ENCODE measurements at places on chromosomes 7 and 10.
A peak's percentile ranks its signal among the peaks of the same experiment; 100 is the strongest.

DNA sequence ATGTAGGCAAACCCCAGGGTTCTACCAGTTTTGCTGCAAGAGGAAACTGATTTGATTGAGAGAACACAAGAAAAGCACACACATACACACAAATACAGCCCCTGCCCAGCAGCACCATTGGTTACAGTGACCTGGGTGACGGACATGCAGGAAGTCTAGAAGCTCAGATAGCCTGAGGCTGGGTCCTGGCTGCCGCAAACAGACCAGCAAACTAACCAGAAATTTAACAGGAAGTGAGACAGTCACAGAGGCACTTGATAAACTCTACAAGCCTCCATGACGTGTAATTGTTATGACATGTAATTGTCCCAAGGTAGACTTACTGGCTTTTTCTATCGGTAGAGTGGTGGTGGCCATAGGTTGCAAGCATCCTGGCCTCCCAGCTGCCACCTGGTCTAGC lies 58.9 kb downstream of the PRKAR2B start:
- no peak for DNase-seq

DNA sequence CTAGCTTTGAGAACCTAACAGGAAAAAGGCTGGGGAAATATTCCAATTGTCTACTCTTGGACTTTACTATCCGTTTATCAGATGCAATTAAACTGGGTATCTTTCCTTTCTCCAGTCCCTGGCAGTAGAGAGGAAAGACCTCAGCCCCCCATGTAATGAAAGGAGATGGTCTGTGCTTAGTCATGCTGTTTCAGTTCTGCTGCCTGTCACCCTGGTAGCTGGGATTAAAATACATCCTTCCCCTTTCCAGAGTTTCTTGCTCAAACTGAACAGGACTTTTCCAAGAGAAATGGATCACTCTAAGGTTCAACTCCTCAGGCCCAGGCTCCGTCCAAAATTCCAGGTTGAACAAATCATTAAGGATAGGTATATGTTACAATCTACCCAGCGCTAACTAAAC lies 202.9 kb downstream of the PTEN start:
- DNase-seq: no peak

- no peak for DNase-seq
Observed at GRCh38 chr7:32144676-32145075, 74.5 kb upstream of the PDE1C start.

- DNase-seq: no peak
Observed at GRCh38 chr7:126667742-126668366, 584.9 kb downstream of the GRM8 start.

DNA sequence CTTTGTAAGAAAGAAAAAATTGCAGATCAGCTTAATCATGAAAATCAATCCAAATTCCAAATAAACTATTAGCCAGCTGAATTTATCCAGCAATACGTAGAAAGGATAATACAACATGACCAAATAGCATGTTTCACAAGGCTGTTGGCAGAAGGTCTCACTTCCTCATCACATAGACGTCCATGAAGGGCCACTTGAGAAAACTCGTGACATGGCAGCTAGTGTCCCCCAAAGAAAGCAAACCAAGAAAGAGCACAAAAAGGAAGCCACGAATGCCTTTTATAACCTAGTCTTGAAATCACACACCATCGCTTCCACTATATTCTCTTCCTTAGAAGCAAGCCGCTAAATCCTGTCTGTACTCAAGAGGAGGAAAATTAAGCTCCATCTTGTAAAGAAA lies 105.6 kb upstream of the NRBF2 start:
- no peak for DNase-seq

- DNase-seq: peak; percentile 10
Observed at GRCh38 chr10:103772096-103772845, 83.1 kb downstream of the SH3PXD2A start.

- DNase-seq: no peak
Observed at GRCh38 chr10:132345345-132345744, 13.4 kb downstream of the LRRC27 start.

- DNase-seq: no peak
Observed at GRCh38 chr10:72653383-72654096, 27.7 kb upstream of the MICU1 start.

- DNase-seq: no peak
Observed at GRCh38 chr7:102208826-102209225, 77.8 kb upstream of the SH2B2 start.

- no peak for DNase-seq
Observed at GRCh38 chr10:76257816-76258215, 826.4 kb downstream of the LRMDA start.

DNA sequence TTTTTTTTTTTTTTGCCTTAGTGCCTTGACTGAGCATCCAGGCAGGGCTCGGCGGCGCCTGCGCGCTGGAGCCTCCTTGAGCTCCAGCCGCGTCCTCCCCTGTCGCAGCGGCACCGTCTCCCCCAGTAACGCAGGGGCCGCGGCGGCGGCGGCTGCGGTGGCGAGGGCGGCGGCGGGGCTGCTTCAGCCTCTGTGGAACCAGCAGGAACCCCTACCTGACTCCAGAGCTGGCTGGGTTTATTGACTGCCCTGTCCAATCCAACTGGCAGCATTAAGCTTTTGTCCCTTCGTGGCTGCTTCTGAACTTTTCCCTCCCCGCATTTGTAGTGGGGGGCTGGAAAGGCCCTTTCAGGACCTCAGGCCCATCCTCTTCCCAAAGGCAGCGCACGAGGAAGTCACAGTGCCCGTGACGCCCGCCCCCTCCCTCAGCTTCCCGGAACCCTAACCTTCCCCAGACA lies at the start of gene GPR85:
TSS of gene GPR85 (minus strand) at position 397 of the 458 bp plus-strand sequence. CDS start 2,106 bp downstream, outside the sequence.
- DNase-seq: no peak

GRCh38 chr7:39644170-39644569 lies 20.8 kb downstream of the RALA start:
- no peak for DNase-seq

DNA sequence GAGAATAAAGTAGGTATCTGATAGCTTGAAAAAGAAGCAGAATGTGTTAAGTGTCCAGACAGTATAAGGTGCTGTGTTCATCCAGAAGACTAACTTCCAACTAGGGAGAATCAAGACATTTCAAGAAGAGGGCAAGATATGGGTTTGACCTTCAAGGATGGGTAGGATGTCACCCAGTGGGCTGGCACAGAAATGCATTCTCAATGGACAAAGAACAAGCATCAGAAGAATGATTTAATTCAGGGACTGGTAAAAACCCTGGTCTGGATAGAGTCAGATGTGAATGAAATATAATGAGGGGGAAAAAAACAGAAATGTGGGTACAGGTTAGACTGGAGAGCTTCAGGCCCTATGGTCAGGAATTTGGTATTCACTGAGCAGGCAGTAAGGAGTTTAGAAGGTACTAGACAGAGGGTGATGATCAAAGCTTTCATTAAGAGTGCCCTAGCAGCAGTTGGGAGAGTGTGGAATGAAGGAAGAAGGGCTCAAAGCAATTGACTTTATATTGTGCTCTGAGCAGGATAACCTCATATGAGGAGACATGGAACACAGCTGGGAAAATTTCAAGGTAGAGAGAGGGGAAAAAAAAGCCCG lies 180.7 kb upstream of the ANK3 start:
- DNase-seq: no peak

GRCh38 chr10:18737841-18738240 lies 78.6 kb downstream of the ARL5B start:
- no peak for DNase-seq

GRCh38 chr7:13024121-13024674 lies 336.8 kb downstream of the ARL4A start:
- DNase-seq: no peak

- no peak for DNase-seq
Observed at GRCh38 chr7:137798073-137798763, 48.6 kb downstream of the DGKI start.

DNA sequence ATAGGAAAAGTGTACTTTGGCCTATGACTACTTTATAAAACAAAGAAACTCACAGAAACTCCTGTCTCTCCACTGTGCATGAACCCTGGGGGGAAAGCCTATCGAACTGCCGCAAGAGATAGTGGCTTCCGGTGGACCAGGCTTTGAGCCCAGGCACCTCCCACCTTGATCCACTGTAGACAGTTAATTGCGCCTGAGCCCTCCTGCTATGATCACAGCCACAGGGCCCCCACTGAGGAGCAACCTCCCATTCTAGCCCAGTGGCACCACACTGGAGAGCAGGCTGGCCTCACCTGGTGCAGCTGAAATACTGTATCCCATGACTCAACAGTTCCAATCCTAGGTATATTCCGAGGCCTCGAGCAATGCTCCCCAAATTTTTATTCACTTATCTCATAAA lies 98.8 kb downstream of the COBL start:
- no peak for DNase-seq

DNA sequence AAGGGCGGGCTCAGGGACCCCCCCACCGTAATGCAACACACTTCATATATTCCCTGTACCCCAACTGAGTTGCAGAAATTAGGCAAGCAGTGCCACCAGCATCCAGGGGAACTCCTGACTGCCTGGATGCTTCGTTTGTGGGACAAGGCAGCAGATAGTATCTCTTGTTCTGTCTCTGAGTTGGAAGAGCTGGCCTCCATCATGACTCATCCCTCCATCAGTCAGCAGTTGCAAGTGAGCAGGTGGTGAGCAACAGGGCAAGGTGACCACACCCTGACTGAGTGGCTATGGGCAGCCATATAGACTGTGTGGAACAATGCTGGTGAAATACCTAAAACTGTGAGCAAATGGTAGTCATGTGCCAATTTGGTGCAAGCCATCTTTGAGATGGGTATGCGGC lies 22.8 kb upstream of the ADAMTS14 start:
- DNase-seq: no peak

DNA sequence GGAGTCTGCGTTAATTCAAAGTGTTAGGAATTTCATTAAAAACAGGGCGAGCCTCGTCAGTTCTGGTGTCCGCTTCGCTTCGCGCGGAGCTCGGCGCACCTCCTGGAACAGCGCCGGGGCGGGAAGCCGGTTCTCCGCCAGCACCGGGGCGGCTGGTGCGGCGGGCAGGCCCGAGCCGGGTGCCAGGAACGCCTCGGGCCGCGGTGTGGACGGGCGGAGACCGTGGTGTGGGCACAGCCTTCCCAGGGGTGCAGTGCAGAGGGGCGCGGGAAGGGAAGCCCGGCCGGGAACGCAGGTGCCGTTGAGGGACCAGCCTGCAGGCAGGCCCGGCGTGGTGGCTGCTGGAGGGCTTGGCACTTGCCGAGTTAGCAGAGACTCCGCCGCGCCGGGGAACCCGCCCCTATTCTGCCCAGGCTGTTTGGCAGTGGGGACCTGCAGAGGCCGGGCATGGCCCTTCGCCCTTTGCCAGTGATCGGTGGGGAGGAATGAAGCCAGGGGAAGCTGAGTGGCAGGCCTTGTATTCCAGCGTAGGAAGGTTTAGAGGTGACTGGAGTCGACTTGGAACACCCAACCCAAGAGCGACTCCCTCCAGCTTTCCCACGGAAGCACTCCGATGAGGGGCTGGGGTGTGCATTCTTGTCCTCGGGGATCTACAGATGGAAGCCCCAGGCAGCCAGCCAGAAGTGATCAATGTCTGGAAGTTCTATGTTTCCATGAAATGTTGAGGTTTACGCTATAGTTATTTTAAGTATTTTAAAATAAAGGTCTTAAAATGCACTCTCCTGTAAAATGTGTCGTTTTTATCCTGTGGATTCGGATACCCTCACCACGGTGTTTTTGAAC lies 945 bp upstream of the RHEB start:
- DNase-seq: peak; percentile 2

DNA sequence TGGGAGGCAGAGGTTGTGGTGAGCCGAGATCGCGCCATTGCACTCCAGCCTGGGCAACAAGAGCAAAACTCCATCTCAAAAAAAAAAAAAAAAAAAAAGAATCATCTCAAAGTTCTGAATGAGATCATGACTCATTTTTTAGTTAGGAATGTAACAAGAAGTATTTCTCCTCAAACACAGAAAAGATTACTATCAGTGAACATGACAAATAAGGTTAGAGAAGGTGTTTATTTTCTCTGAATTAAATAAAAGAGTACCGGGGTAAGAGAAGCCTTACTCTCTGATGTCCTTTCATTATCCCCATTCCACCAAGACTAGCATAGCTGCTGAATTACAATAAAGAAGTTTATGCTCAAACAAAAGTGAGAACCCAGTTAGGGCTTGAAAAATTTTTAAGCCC lies 50.1 kb downstream of the IPMK start:
- no peak for DNase-seq

DNA sequence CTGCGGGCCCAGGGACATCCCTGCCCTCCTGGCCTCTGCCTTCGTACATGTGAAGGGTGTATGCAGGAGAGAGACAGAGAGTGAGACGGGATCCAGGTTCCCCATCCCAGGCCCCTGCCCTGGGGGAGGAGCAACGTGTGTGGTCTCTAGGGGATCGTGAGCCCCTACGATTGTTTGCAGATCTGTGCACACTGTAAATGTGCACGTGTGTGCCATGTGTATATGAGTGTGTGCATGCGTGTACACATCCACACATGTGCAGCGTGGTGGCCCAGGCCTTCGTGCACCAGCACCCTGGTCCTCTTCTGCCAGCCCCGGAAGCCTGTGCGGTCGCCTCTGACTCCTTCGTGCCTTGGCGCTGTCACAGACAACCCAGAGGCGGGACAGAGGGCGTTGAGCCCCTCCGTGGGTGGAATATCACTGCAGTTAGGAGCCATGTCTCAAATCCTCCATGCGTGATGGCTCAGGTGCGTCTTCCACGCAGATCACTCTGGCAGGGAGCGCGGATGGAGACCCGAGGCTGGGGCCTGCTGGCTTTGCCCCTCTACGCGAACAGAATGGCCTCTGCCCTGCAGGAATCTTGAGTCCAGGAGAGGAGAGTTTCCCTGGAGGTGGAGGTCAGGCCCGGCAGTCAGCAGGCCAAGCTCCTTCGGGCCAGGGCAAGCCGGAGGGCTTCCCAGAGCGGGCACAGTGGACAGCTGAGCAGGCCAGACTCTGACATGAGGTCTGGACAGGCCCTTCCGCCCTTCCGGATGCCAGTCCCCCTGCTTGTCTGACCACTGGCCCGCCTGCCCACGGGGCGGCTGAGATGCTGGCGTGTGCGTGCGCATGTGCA lies 97.5 kb downstream of the UNCX start:
- DNase-seq: no peak

GRCh38 chr7:134632937-134633540 lies 13.6 kb upstream of the BPGM start:
- DNase-seq: no peak

- DNase-seq: no peak
Observed at GRCh38 chr7:127809261-127809702, 157.3 kb downstream of the SND1 start.

DNA sequence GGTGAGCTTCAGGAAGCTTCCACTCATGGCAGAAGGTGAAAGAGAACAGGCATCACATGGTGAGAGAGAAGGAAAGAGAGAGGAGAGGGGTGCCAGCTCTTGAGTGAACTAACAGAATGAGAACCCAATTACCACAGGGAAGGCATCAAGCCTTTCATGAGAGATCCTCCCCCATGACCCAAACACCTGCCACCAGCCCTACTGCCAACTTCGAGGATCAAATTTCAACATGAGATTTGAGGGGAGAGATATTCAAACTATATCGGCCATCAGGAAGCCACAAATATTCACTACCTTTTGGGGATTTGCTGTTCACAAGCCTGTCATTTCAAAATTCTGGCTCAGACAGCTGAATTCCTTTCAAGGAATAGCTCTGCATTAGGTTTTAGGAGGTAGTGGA lies 39.9 kb upstream of the SMNDC1 start:
- no peak for DNase-seq

- no peak for DNase-seq
Observed at GRCh38 chr10:13905281-13905680, 318.5 kb downstream of the PRPF18 start.

GRCh38 chr7:42217053-42217452 lies 20.0 kb downstream of the GLI3 start:
- DNase-seq: no peak
